Stimulated activated CD8-positive, alpha-beta memory T cell treated with anti-CD3 and anti-CD28 coated beads, Interleukin-2, amount 100 ng/mL, for 1 hour (primary cell): ENCODE measurements at places on chromosomes 1 and 21.

GRCh38 chr1:85683292-85684025, 24.8 kb downstream of the ZNHIT6 start:
- DNase-seq = no peak

DNA sequence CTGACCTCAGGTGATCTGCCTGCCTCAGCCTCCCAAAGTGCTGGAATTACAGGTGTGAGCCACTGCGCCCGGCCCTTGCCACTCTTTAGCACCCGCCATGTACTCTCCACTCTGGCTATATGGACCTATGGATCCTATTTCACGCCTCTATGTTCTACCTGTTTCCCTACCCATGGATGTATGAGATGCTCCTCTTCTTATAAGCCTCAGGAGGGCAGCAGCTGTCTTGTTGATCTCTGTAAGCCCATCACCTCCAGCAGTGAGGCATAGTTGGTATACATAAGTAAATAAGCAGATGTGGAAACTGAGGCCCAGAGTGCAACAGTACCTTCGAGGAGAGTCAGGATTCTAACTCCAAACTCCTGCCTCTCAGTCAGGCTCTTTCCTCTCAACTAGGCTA, 24.7 kb upstream of the ARTN start:
- DNase-seq = no peak

- no peak for DNase-seq
These were observed 5.0 kb upstream of the ENO1 start for GRCh38 chr1:8883491-8883890.

DNA sequence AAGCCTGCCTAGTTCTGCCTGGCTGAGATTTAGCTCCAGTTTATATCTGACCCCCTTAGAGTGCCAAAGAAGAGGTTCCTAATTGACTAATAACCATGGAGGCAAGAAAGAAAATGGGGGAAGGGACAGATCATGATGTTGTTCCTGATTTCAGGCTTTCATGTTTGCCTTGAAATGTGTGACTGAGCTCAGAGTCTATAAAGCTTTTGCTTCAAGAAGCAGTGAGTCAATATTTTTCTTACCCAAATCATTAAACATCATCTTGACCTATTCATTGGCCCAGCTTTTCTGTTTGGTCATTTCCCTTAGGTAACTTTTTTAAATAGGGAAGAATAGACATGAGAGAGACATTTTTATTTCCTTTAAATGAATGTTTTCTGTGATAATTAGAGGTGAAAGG, 55.9 kb downstream of the HHAT start:
- DNase-seq = no peak

GRCh38 chr1:156490401-156491032, 10.1 kb downstream of the MEF2D start:
- no peak for DNase-seq

DNA sequence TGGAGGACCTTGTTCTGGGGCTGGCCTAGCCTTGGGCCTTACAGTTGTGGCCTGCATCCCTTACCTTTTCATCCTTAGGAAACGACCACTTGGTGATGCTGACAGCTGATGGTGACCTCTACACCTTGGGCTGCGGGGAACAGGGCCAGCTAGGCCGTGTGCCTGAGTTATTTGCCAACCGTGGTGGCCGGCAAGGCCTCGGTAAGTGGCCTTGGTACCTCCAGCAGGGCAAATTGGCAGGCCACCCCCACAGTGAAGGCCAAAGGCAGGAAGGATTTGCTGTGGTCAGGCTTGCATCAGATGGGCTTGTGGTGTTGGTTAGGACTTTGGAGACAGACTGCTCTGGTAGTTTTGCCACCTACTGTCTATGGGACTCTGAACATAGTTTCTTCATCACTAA, 17.7 kb upstream of the TRNAU1AP start:
- DNase-seq = no peak

- DNase-seq = no peak
These were observed 142.3 kb downstream of the PLXNA2 start for GRCh38 chr1:208101661-208102431.

DNA sequence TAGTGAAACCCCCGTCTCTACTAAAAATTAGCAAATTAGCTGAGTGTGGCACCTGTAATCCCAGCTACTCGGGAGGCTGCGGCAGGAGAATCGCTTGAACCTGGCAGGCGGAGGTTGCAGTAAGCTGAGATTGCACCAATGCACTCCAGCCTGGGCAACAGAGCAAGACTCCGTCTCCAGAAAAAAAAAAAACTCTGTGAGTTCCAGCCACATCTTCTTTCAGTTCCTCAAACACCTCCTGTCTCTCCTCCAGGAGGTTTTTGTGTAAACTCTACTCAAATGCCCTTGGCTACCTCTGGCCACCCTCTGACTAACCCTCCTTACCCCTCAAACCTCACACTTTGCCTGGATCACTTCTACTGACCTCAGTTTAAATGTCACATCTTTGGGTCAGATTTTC, 38.1 kb downstream of the RCSD1 start:
- no peak for DNase-seq

DNA sequence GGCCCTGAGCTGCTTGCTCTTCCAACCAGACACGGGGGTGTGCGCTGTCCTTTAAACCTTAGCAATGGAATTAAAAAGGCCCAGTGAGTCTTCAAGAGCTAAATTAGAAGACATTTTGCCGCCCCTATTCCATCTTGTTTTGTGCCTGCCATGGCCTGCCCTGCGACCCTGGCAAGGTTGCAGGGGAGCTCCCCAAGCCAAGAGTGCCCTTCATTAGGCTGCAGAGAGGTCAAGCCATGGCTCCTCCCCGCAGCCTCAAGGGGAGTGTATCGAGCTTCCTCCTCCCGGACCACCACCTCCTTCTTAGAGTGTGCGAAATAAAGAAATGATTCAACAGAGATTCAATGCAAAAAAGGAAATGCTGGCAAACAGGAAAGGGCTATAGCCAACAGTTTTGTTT, 256.2 kb downstream of the DYRK1A start:
- no peak for DNase-seq

- no peak for DNase-seq
These were observed 66.9 kb upstream of the MAP1LC3C start for GRCh38 chr1:242065813-242066212.

DNA sequence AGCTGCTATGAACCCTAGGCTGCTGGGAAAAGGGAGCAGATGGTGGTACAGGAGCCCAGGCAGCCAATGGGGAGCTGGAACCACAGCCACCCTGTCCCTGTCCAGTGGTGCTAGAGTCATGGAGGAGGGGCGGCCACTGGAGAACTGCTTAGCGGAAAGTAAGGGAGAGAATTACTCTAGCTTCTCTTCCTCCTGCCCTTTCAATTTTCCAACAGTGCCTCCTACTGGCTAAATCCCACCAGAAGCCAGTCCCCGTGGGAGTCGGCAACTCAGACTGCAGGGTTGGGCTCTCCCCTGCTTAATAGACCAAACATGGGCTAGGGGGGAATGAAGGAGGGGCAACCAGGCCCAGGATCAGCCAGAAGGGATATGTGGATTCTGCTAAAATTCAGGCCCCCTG, 154.5 kb downstream of the ACTL8 start:
- DNase-seq = no peak

DNA sequence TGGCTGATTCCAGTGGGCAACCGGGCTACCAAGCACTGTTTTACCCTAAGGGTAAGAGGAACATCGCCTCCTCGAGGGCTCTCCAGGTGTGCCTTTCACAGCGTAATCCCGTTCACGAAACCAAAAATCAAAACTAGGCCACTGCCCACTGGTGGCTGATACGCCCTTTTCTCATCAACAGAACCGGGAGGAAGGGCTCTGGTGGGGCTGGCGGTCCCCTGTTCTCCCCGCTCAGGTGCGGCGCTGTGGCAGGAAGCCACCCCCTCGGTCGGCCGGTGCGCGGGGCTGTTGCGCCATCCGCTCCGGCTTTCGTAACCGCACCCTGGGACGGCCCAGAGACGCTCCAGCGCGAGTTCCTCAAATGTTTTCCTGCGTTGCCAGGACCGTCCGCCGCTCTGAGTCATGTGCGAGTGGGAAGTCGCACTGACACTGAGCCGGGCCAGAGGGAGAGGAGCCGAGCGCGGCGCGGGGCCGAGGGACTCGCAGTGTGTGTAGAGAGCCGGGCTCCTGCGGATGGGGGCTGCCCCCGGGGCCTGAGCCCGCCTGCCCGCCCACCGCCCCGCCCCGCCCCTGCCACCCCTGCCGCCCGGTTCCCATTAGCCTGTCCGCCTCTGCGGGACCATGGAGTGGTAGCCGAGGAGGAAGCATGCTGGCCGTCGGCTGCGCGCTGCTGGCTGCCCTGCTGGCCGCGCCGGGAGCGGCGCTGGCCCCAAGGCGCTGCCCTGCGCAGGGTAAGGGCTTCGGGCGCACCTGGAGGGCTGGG, at the start of gene IL6R:
Gene IL6R (plus strand): TSS at position 360 of the 763 bp plus-strand sequence. CDS start 287 bp downstream, at position 647.
- peak; percentile 49 for DNase-seq

- no peak for DNase-seq
These were observed 34.1 kb upstream of the ST6GALNAC5 start for GRCh38 chr1:76833151-76833550.

DNA sequence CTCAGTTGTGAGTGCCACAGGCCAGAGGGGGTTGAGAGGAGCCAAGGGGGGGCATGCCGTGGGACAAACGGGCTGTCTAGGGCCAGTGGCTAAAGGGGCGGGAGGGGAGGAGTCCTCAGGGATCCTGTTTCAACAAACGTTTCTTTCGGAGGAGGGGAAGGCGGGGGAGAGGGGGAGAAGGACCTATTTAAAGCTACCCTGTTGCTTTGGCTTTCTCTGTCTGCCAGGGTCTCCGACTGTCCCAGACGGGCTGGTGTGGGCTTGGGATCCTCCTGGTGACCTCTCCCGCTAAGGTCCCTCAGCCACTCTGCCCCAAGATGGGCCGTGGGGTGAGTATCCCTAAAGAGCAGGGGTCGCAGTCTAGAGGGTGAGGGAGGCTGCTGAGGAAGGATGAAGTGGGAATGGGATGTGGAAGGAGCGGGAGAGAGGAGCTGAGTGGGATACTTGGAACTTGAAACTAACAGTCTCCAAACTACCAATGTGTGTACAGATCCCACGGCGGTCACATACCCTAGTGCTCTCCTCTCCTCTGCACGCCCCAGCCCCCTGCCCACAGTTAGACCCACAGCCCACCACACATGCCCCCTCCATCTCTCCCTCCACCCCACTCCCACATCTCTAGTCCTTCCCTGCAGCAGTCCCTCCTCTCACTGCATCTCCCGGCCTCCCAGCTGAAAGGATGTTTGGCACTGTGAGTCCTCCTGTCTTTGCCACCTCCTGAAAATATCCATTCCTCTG, at the start of gene ATP1A2:
Gene ATP1A2 (plus strand): TSS at position 215 of the 738 bp plus-strand sequence. CDS start 103 bp downstream, at position 318.
- DNase-seq = no peak

- DNase-seq = no peak
These were observed 157.0 kb upstream of the ZNHIT6 start for GRCh38 chr1:85865213-85865612.

- DNase-seq = peak; percentile 19
These were observed 55.5 kb downstream of the FOXO6 start for GRCh38 chr1:41416552-41417334.

- DNase-seq = no peak
These were observed 58.2 kb downstream of the ALPL start for GRCh38 chr1:21567241-21568005.

DNA sequence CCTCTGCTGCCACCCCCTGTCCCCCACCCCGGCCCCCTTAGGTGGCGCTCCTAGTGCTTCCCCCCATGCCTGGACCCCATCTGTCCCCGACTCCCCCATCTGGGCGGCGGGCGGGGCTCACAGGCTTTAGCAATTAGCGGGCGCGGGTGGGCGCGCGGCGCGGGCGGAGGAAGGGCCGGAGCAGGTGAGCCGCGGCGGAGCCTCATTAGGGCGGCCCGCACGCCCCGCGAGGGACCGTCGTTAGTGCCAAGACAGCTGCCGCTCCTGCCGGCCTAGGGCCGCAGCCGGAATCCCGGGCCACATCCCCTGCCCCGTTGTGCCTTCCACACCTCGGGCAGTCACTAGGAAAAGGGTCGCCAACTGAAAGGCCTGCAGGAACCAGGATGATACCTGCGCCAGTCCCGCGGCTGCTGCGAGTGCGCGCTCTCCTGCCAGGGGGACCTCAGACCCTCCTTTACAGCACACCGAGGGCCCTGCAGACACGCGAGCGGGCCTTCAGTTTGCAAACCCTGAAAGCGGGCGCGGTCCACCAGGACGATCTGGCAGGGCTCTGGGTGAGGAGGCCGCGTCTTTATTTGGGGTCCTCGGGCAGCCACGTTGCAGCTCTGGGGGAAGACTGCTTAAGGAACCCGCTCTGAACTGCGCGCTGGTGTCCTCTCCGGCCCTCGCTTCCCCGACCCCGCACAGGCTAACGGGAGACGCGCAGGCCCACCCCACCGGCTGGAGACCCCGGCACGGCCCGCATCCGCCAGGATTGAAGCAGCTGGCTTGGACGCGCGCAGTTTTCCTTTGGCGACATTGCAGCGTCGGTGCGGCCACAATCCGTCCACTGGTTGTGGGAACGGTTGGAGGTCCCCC, 7.6 kb downstream of the OLIG2 start:
- DNase-seq = no peak

DNA sequence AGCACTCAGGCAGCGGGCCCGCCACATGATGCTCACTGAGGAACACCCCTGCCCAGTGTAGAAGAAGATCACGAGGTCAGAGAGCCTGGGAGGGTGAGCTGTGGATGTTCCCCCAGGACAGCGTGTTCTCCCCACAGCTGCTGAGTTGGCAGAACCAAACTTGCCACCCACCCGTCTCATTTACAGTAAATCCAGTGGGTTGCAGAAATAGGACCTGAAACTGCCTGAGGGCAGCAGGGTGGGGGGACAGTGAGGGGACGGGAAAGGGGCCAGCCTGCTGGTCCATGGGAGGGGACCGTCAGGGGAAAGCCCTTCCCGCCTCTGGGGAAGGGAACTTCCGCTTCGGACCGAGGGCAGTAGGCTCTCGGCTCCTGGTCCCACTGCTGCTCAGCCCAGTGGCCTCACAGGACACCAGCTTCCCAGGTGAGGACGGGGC, at the start of gene C1QB:
Gene C1QB (plus strand): TSS at position 356 of the 436 bp plus-strand sequence. CDS start 6,227 bp downstream, outside the sequence.
- no peak for DNase-seq

- DNase-seq = no peak
These were observed 594.1 kb upstream of the PKN2 start for GRCh38 chr1:88089961-88090360.

DNA sequence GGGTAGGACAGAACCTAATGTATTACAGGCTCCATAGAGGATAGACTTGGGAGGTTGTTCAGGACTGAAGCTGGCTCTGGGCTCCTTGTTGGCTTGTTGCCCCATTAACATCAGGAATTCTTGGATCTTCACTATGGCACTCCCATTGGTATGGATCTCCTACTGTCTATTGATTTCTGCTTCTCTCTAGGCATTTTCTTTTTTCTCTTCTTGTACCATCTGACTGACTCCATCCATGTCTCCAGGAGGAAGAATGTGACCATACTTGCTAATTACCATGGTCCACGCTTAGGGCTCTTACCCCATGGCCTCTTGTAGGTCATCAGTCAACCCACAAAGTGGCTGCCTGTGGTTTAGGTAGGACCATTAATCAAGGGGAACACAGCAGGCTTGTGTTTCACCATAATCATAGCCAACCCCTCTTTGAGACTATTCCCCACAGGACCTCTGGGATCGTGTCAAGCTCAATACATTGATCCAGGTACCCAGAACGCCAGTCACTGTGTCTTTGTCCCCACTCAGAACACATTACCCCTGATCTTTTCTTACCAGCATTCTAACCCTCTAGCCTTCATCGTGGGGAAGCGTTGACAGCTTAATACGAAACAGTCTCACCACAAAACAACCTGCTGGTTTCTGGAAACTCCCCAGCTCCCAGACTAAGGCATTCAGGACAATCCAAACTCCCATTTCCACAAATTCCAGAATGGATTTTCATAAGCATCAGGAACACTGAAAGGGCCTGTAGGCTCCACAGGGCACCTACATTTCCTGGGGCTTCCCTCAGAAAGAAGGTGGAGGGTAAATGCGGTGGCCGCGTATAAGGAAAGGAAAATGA, 97.1 kb downstream of the ETS2 start:
- DNase-seq = no peak
